AG04449 (cell line): ENCODE measurements at places on chromosomes 4 and X.

DNA sequence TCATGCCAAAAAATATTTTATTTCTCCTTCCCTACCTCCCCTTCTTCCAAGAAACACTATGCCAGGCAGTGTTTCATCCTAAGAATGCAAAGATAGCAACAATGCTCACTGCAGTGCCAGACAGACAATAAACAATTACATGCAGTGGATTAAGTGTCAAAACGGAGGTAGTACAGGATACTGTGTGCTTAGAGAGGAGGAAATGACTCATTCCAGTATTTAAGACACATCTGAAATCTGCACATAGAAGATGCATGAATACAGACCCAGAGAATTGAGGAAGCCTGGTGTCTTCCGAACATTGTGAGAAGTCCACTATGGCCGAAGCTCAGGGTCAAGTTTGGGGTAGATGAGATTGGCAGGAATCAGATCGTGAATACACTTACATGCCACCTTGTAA lies 326.4 kb downstream of the PPP3CA start:
- no peak for DNase-seq

DNA sequence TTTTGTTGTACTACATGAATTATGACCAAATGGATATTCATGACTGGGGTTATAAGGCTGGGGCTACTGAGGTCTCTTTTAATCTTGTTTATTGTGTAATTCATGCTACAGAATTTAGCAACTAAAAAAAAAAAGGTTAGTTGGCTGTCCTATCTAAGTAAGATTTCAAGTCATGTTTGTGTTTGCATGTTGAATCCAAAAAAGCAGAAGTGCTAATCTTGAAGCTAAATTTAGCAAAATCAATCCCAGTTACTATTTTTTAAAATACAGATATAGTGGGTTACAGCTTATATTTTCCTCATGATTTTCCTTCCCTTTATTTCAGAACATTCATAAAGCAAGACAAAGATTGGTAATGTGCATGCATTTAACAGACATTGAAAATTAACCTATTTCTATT lies 19.4 kb downstream of the MTMR1 start:
- DNase-seq = no peak

GRCh38 chr4:139530833-139531427 lies 25.1 kb downstream of the SETD7 start:
- no peak for DNase-seq

GRCh38 chr4:650951-651883 lies 22.9 kb downstream of the ATP5ME start:
- no peak for DNase-seq

GRCh38 chrX:139826065-139827044 lies 106.5 kb downstream of the ATP11C start:
- DNase-seq = peak; percentile 60

GRCh38 chrX:54030329-54030728 lies 13.9 kb downstream of the PHF8 start:
- DNase-seq = no peak

- DNase-seq = no peak
Observed at GRCh38 chrX:153672531-153673427, 834 bp downstream of the PNCK start.

GRCh38 chr4:100391863-100392262 lies 126.0 kb downstream of the EMCN start:
- no peak for DNase-seq

- DNase-seq = no peak
Observed at GRCh38 chr4:76697129-76697803, 200.7 kb downstream of the SOWAHB start.

- no peak for DNase-seq
Observed at GRCh38 chrX:66035667-66036066, 4.2 kb downstream of the VSIG4 start.

DNA sequence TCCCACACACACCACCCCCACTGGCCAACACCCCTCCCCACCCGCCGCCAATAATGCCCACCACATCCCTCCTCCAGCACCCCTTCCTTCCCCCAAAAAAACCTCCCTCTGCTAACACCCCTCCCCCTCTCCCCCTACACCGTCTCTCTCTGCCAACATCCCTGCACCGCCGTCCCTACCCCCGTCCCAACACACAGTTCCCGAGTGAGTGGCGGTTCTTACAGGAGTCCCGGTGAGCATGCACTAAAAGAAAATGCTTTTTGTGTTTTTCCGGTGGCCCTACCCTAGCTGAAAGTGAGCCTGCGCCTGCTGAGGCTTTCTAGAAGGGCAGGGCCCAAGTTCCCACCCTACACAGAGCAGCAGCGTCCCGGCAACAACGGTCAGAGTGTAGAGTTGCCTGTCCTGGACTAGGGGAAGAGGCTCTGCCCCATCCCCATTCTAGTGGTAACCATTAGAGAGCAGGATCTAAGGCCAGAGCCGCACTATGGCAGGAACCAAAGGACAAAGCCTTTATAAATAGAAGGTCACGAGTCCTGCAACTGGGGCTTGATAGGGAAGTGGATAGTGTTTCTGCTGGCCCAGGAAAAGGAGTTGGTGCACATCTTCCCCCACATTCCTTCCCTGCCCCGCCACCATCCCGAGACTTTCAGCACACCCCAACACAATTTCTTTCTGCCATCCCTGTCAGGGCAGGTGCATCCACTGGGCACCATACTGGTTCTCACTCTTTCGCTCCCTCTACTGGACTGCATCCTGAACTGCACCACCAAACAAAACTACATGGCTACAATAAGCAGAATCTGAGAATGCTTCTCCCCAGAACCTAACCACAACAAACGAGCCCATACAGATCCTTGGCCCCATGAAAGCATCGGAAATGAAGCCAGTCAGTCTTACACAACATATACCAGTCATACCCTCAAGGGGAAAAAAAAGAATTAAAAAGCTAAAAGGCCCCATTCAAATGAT lies 78.1 kb upstream of the PAGE3 start:
- no peak for DNase-seq

GRCh38 chr4:72283357-72283756 lies 251.6 kb downstream of the NPFFR2 start:
- no peak for DNase-seq

- no peak for DNase-seq
Observed at GRCh38 chr4:158274636-158275035, 64.3 kb downstream of the TMEM144 start.

DNA sequence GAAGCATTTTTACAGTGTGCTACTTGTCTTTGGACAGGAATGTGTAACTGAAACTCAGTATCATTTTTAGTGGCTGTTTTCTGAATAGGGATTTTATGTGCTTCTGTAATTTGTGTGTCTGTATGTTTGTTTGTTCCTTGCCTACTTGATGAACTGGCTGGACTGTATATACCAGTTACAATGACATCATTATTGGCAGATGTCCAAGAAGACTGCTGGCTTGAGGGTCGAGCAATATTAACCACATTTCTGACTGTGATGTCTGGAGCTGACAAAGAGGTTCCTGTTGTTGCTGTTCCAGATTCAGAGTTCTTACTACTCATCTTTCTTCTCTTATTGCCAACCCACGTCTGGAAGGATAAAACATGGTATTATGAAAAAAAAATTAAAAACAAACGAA lies 33.0 kb downstream of the HDX start:
- DNase-seq = no peak
